ENCODE measurements at places on chromosomes 13 and 19.

- DNase-seq: no peak
Observed at GRCh38 chr13:41273831-41274441, 10.6 kb upstream of the MTRF1 start.

DNA sequence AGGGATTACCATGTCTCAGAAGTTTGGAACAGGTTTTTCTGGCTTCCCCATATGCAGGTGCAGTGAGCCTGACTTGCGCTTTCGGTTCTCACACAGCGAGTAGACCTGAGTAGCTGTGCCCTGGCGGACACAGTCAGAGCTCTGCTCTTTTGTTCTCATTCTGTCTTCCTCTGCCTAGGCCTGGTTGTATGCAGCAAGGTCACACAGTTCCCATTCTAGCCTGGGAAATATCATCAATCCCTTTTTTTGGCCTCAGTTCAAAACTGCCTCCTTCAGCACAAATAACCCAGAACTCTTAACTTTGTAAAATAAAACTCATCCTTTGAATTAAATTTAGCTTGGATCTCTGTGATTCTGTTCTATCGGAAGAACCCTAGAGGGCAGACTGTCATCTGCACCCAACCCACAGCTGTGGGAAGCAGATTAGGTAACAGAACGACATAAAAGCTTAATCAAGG, 10.2 kb downstream of the OXGR1 start:
- no peak for DNase-seq

- DNase-seq: no peak
Observed at GRCh38 chr13:107020393-107020792, 452.5 kb upstream of the ARGLU1 start.

DNA sequence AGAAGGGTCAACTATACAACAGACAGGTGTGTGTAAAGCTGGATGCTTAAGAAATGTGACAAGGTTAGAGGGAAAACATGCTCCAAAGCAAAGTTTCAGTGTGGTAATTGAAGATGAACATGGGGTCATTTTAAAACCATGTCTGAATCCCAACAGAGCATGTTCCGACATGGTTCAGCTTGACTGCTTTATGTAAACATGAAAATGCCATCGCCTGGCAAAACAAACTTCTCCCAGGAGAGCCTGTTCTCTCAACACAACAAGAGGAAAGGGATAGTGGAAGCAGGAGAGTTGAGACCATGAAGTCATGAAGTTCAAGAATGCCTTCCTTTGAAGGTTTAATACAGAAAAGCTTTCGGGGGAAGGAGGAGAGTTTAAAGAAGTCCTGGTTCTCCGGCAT, 85.8 kb downstream of the EPSTI1 start:
- no peak for DNase-seq

GRCh38 chr13:65505941-65506340, 1724.2 kb downstream of the PCDH9 start:
- DNase-seq: no peak

- DNase-seq: no peak
Observed at GRCh38 chr19:46945694-46946489, 73.7 kb upstream of the NPAS1 start.

GRCh38 chr19:38715555-38715954, 28.7 kb downstream of the CAPN12 start:
- DNase-seq: no peak

- no peak for DNase-seq
Observed at GRCh38 chr19:11299946-11300810, 4.2 kb downstream of the TSPAN16 start.

DNA sequence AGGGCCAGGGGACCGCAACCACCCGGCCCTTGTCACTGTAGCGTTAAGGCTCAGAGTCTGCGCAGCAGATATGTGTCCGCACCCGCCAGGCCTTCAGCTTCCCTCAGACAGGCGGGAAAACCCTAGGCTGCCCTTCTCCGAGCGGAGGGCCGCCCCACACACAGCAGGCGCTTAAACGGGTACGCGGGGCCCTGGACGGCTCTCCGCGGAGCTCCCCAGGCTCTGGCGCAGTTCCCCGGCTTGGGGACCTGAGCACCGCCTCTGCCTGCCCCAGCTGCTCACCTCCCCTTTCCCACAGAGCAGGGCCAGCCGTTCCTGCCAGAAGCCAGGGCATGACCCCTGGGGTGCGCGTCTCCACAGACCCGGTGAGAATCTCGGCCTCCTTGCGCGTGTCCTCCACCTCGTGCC, 593 bp downstream of the ZNF135 start:
- no peak for DNase-seq

DNA sequence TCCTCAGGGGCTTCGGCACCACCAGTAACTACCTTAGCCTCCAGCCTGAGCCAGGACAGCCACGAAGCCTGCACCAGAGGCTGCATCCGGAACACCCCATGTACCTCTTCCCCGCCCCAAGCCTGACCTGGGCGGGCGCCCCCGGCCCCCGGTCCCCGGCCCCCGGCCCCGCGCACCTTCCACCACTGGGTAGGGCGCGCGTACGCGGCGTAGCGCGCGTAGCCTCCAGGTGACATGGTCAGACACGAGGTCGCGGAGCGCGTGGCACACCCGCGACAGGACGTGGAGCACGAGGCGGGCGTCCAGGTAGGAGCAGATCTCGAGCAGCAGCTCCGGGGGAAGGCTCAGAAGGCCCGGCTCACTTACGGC, 450 bp downstream of the FBXW9 start:
- no peak for DNase-seq

GRCh38 chr19:7928741-7929701, 3.1 kb upstream of the CTXN1 start:
- DNase-seq: no peak
